ENCODE measurements at places on chromosomes 13 and 19. TPM values are rescaled to one million over a fixed set of nuclear protein-coding genes. Genes with fewer than 3 reads are reported as not detected.

DNA sequence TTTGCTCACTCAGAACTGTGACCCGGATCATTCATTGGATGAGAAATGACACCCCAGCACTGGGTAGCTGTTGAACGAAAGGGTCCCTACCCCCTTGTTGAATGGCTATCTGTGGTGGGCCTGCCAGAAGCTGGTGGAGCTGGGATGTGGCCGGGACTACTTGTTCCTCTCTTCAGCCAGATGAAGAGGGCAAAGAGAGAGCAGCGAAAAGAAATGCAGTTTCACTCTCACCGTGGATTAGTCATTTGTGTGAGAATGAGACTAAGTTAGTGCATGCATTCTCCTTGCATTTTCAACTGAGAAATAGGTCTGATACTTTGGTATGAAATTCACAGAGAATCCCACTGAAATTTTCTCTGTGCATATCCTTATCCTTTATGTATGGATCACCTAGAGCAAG is 553.1 kb downstream of the IRS2 start:
- no peaks in the 10 kb centered on the region for H3K4me1 ChIP-seq
- no peak overlapping the region for H3K27ac ChIP-seq
- no peak overlapping the region for H3K4me3 ChIP-seq
- H3K27me3 ChIP-seq = no peaks in the 10 kb centered on the region
- H3K36me3 ChIP-seq = no peaks in the 10 kb centered on the region

DNA sequence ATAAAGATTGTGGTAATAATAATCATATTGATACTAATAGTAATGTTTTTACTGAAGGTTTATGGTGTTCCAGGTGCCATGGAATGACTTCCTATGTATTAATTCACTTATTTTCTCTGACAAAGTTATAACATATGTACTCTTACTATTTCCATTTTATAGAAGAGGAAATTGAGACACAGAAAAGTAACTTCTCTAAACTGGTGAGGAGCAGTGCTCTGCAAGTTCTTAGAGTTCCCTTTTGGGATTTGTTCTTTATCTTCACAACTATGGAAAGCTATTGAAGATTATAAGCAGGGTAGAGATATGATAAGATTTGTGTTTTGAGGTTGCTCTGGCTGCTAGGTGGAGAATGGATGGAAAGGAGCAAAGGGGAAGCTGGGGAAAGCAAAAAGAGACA is 83.9 kb upstream of the OLFM4 start:
- no peaks in the 10 kb centered on the region for H3K27me3 ChIP-seq
- no peaks in the 10 kb centered on the region for H3K4me1 ChIP-seq
- H3K36me3 ChIP-seq = no peaks in the 10 kb centered on the region
- no peak overlapping the region for H3K27ac ChIP-seq

GRCh38 chr19:35119578-35120155 is 4.0 kb downstream of the FXYD3 start:
- no peak overlapping the region for H3K4me3 ChIP-seq
- peaks cover 6% of the 10 kb centered on the region for H3K4me1 ChIP-seq
- H3K27me3 ChIP-seq = no peaks in the 10 kb centered on the region
- no peak for DNase-seq
- H3K36me3 ChIP-seq = no peaks in the 10 kb centered on the region

DNA sequence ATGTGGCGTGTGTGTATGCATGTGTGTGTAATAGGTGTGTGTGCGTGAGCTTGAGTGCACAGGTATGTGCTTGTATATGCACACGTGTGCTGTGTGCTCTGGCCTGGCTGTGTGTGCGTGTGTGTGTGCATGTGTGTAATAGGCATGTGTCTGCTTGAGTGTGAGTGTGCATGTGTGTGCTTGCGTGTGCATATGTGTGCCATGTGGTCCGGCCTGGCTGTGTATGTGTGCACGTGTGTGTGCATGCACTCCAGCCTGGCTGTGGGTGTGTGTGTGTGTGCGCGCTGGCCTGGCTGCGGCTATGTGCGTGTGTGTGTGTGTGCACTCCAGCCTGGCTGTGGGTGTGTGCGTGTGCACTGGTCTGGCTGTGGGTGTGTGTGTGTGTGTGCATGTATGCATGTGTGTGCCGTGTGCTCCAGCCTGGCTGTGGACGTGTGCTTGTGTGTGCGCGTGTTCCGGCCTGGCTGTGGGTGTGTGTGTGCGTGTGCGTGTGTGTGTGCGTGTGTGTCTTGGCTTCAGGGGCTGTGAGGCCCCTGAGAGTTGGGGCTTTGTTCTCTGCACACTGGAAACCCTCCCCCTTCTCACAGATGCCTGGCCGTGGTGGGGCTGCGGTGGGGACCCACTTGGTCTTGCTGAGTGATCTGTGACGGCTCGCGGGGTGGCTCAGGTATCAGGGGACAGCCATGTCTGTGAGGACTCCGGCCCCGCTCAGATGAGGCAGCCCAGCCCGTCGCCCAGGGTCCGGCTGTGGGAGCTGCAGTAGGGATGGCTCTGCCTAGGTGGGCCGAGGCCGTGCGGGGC is 8.2 kb downstream of the SPPL2B start:
- H3K27me3 ChIP-seq = no peaks in the 10 kb centered on the region
- no peak overlapping the region for H3K4me3 ChIP-seq
- no peak for DNase-seq
- H3K27ac ChIP-seq = no peak overlapping the region
- H3K36me3 ChIP-seq = no peaks in the 10 kb centered on the region
- peaks cover 12% of the 10 kb centered on the region for H3K4me1 ChIP-seq

- no peak for DNase-seq
- no peaks in the 10 kb centered on the region for H3K4me1 ChIP-seq
- H3K4me3 ChIP-seq = no peak overlapping the region
- H3K36me3 ChIP-seq = no peaks in the 10 kb centered on the region
- H3K27ac ChIP-seq = no peak overlapping the region
These were observed 173.9 kb upstream of the UBL3 start for GRCh38 chr13:30024125-30024865.

GRCh38 chr19:5002143-5002542 is 33.2 kb downstream of the KDM4B start:
- no peaks in the 10 kb centered on the region for H3K27me3 ChIP-seq
- H3K27ac ChIP-seq = no peak overlapping the region
- H3K36me3 ChIP-seq = no peaks in the 10 kb centered on the region
- H3K4me1 ChIP-seq = no peaks in the 10 kb centered on the region
- DNase-seq = no peak

- no peaks in the 10 kb centered on the region for H3K27me3 ChIP-seq
- no peak for DNase-seq
- H3K27ac ChIP-seq = no peak overlapping the region
- H3K4me1 ChIP-seq = no peaks in the 10 kb centered on the region
- no peak overlapping the region for H3K4me3 ChIP-seq
These were observed 330.6 kb downstream of the SPRY2 start for GRCh38 chr13:80010286-80010831.

- no peak overlapping the region for H3K27ac ChIP-seq
- H3K36me3 ChIP-seq = no peaks in the 10 kb centered on the region
- H3K27me3 ChIP-seq = no peaks in the 10 kb centered on the region
- H3K4me3 ChIP-seq = peak overlapping the region; percentile 14
- peaks cover 7% of the 10 kb centered on the region for H3K4me1 ChIP-seq
These were observed 207.5 kb downstream of the KCNRG start for GRCh38 chr13:50222569-50223332.

GRCh38 chr19:2252797-2253105 is 3.5 kb downstream of the JSRP1 start:
- no peaks in the 10 kb centered on the region for H3K36me3 ChIP-seq
- peaks cover 24% of the 10 kb centered on the region for H3K4me1 ChIP-seq
- no peak overlapping the region for H3K27ac ChIP-seq

DNA sequence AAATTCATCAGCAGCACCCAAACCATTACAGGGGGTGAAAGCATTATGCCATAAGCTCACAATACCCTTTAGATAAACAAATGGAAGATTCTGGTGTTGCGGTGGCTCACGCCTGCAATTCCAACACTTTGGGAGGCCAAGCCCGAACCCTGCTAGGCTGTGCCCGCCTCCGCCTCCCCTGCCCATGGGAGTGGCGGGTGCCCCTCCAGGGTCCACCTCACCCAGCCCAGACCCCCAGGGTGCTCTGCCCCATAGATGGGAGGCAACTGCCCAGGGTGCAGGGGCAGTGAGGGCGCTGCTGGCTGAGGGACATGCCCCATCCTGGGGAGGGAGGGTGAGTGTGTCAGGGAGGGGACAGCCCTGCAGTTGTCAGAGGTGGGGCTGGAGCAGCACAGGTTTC is 10.0 kb upstream of the SIGLECL1 start:
- DNase-seq = no peak
- no peaks in the 10 kb centered on the region for H3K36me3 ChIP-seq
- H3K4me3 ChIP-seq = no peak overlapping the region
- no peak overlapping the region for H3K27ac ChIP-seq
- no peaks in the 10 kb centered on the region for H3K4me1 ChIP-seq

- peaks cover 23% of the 10 kb centered on the region for H3K36me3 ChIP-seq
- H3K27me3 ChIP-seq = no peaks in the 10 kb centered on the region
- peak within 1 kb of the TSS; percentile 77 for H3K27ac ChIP-seq
- H3K4me3 ChIP-seq = peak within 1 kb of the TSS; percentile 94
- peaks cover 24% of the 10 kb centered on the region for H3K4me1 ChIP-seq
These were observed at the start of gene ZNF569 for GRCh38 chr19:37466798-37467607. TSS of gene ZNF569 (minus strand) at chr19:37467444. CDS start at chr19:37444921, 22,523 bp downstream.

- no peak overlapping the region for H3K4me3 ChIP-seq
- peaks cover 35% of the 10 kb centered on the region for H3K4me1 ChIP-seq
- no peaks in the 10 kb centered on the region for H3K36me3 ChIP-seq
- DNase-seq = no peak
- no peak overlapping the region for H3K27ac ChIP-seq
These were observed 3.3 kb downstream of the FCGRT start for GRCh38 chr19:49515767-49516166.

- H3K4me3 ChIP-seq = no peak overlapping the region
- no peaks in the 10 kb centered on the region for H3K36me3 ChIP-seq
- H3K27ac ChIP-seq = no peak overlapping the region
- H3K27me3 ChIP-seq = no peaks in the 10 kb centered on the region
These were observed 8.3 kb upstream of the OXGR1 start for GRCh38 chr13:97002581-97002980.

KANK2 gene
- 2.0 TPM for total RNA-seq

SLITRK1 gene
- total RNA-seq = not detected

TEX26 gene
- total RNA-seq = not detected

CRB3 gene
- total RNA-seq = 1.8 TPM

CABP5 gene
- total RNA-seq = not detected

CGB2 gene
- total RNA-seq = not detected

ZNF431 gene
- total RNA-seq = 17.6 TPM

Measured in CD8-positive, alpha-beta memory T cell (primary cell).